Breast epithelium (tissue), 4 donors: ENCODE measurements at places on chromosomes 6 and 20. TPM values are rescaled to one million over a fixed set of nuclear protein-coding genes. Genes with fewer than 3 reads are reported as not detected.
A peak's percentile ranks its signal among the peaks of the same experiment; 100 is the strongest.

DNA sequence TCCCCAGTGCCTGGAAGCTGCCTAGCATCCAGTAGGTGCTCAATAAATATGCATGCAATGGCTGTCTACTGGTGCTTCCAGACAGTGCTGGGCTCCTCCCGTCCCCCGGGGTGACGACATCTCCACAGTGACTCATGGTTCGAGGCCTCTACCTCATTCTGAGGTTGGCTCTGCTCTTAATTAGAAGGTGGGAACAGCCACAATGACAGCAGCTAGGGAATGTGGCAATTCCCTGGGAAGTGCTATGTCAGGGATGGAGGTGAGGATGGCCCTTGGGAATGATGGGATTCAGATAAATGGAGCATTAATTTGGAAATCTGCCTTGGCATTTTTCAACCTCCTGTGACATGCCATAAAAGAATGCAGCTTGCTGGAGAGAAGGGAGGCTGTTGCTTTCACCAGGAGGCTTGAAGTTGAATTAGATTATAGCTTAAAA is 43.5 kb upstream of the NFATC2 start:
- H3K36me3 ChIP-seq = no peaks in the 10 kb centered on the region
- no peak for DNase-seq
- H3K4me1 ChIP-seq = no peaks in the 10 kb centered on the region
- no peak overlapping the region for H3K27ac ChIP-seq
- H3K4me3 ChIP-seq = no peak overlapping the region

GRCh38 chr6:135655055-135655454 is 157.5 kb upstream of the AHI1 start:
- H3K27me3 ChIP-seq = no peaks in the 10 kb centered on the region
- no peak for DNase-seq
- no peak overlapping the region for H3K4me3 ChIP-seq
- H3K4me1 ChIP-seq = no peaks in the 10 kb centered on the region
- H3K27ac ChIP-seq = no peak overlapping the region
- H3K36me3 ChIP-seq = no peaks in the 10 kb centered on the region

DNA sequence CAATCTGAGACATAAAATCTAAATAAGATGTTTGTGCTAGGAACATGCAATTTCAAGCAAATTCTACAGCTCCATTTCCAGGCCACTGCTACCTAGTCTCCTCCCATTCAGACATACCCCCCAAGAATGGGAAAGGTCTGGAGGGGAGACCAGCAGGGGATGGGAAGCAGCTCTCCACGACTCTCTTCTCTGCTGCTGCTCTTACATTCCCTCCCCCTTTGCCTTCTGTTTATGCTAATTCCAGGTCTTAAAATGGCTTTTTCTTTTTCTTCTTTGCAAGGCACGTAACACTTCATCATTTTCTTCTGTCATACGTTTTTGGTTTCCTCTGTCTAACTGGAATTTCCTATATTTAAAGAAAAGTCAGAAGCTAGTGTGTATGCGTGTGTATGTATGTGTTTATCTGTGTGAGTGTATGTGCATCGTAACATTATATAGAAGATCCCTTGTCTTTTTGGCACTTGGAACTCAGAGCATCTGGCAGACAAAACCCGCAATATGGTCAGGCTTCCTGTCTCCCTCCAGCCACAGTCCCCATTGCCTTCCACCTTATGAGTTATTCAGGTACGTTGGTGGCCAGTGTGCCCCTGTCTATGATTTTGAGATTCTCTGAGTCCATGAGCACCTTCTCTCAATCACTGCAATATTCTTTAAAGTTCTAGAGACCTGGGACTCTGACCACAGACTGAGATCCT is 493.7 kb downstream of the BTBD3 start:
- no peak overlapping the region for H3K27ac ChIP-seq
- H3K27me3 ChIP-seq = no peaks in the 10 kb centered on the region
- H3K4me1 ChIP-seq = no peaks in the 10 kb centered on the region
- DNase-seq = no peak
- H3K4me3 ChIP-seq = no peak overlapping the region

- no peaks in the 10 kb centered on the region for H3K27me3 ChIP-seq
- peak overlapping the region; percentile 66 for H3K4me3 ChIP-seq
- DNase-seq = no peak
Measured at GRCh38 chr6:144007478-144008119, 460 bp downstream of the PLAGL1 start.

The CTNNBL1 gene
- total RNA-seq = 37.0 TPM

GRCh38 chr6:86537292-86537861 is 400.0 kb upstream of the HTR1E start:
- no peak overlapping the region for H3K27ac ChIP-seq
- H3K4me1 ChIP-seq = no peaks in the 10 kb centered on the region
- H3K27me3 ChIP-seq = no peaks in the 10 kb centered on the region

DNA sequence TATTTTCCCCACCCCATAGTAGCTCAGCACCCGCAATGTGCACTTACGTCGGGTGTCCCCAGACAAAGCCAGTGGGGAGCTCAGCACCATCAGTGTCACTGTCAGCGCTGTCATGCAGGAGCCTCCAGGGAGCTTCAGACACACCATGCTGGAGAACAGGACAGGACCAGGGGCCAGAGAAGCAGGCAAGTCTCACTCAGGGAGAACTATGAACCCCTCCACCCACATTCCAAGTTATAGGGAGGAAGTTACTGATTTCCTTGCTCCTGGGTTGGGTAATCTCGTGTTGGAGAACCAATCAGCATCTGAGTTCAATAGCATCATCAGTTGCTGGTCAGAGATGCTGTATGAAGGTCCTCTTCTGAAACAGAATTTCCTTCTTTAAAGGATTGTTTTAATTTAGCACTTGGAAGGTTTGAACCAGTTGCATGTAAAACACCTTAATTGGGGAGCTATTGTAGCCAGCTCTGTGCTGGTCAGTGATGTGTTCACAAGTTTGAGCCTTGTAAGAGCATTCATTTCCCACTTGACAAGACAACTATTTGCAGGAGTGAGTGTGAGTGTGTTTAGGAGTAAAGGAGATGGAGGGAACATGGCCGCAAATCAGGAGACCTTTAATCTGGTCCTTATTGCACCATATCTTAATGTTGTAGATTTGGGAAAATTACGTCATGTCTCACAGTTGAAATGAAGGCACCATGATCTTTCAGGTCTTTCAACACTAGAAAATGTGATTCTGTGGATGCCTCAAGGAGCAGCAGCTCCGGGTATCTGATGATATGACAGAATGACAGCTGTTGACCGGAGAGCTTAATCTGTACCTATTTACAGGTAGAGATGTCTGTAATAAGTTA is at the start of gene HLA-DRB1:
HLA-DRB1 (minus strand) TSS at position 253 of the 854 bp plus-strand sequence; CDS start at position 147, 106 bp downstream.
- H3K27me3 ChIP-seq = no peaks in the 10 kb centered on the region
- no peak within 1 kb of the TSS for H3K4me3 ChIP-seq
- H3K27ac ChIP-seq = no peak within 1 kb of the TSS
- H3K36me3 ChIP-seq = no peaks in the 10 kb centered on the region
- no peak for DNase-seq

The PPP1R16B gene
- total RNA-seq = 8.2 TPM

The POLR3F gene
- total RNA-seq = 6.9 TPM

The MUC21 gene
- total RNA-seq = not detected

The HLA-DQB1 gene
- total RNA-seq = 1.3 TPM

DNA sequence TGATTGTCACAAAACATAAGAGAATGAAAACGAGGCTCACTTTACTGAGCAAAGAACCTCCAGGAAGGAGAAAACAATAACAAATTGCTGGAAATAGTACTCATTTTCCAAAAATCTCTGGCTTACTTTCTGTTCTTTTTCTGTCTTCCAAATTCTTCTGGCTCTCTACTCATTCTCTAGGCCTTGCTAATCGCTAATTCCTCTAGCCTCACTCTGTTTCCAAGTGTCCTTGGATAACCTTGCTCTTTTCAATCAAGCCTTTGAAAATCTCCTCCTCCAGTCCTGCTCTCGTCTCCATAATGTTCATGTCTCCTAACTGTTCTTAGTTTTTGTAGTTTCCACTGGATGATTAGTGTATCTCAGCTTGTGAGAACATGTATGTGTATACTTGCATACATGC is 96.2 kb upstream of the MAP7 start:
- no peak for DNase-seq
- H3K36me3 ChIP-seq = no peaks in the 10 kb centered on the region
- H3K4me3 ChIP-seq = no peak overlapping the region
- H3K27me3 ChIP-seq = no peaks in the 10 kb centered on the region
- H3K27ac ChIP-seq = no peak overlapping the region

DNA sequence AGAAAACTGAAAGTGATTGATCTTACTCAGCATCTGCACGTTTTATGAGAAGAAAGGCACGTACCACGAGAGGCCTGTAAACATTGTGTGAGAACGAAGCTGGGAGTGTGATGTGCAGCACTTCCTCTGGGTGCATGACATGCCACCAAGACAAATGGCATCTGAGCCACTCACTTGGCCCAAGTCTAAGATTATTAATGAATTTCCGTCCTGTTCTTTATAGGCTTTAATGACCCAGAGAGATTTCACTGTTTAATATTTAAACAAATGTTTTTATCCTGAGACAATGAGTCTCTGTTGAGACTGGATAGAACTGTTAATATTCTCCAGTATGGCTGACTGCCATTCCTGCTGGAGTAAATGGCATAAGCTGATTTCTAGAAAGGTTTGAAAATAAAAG is 172.6 kb upstream of the PHACTR1 start:
- DNase-seq = no peak
- peak overlapping the region; percentile 9 for H3K27ac ChIP-seq
- H3K4me1 ChIP-seq = no peaks in the 10 kb centered on the region
- H3K27me3 ChIP-seq = no peaks in the 10 kb centered on the region

The TFAP2C gene
- 24.9 TPM for total RNA-seq

The CASS4 gene
- total RNA-seq = 3.4 TPM

DNA sequence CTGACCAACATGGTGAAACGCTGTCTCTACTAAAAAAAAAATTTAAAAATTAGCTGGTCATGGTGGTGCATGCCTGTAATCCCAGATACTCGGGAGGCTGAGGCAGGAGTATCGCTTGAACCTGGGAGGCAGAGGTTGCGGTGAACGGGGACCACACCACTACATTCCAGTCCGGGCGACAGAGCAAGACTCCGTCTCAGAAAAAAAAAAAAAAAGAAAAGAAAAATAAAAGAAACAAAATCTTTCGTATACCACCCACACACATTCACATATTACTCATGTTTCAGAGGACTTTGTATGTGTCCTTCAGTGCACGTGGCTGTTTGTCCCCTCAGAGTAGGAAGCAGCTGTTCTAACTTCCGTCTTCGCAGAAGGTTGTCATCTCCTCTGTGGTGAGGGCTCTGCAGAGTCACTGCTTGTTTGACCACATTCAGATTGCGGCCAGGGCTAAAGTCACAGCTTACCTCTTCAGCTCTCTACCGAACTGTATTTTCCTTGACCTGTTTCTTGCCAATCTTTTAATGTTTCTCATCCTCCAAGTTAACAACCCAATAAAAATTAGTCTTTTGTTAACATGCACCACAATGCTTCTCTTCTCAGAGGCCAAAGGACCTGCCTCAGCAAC is 36.6 kb upstream of the HIVEP1 start:
- DNase-seq = no peak
- H3K4me1 ChIP-seq = no peaks in the 10 kb centered on the region
- no peaks in the 10 kb centered on the region for H3K36me3 ChIP-seq
- no peak overlapping the region for H3K4me3 ChIP-seq

DNA sequence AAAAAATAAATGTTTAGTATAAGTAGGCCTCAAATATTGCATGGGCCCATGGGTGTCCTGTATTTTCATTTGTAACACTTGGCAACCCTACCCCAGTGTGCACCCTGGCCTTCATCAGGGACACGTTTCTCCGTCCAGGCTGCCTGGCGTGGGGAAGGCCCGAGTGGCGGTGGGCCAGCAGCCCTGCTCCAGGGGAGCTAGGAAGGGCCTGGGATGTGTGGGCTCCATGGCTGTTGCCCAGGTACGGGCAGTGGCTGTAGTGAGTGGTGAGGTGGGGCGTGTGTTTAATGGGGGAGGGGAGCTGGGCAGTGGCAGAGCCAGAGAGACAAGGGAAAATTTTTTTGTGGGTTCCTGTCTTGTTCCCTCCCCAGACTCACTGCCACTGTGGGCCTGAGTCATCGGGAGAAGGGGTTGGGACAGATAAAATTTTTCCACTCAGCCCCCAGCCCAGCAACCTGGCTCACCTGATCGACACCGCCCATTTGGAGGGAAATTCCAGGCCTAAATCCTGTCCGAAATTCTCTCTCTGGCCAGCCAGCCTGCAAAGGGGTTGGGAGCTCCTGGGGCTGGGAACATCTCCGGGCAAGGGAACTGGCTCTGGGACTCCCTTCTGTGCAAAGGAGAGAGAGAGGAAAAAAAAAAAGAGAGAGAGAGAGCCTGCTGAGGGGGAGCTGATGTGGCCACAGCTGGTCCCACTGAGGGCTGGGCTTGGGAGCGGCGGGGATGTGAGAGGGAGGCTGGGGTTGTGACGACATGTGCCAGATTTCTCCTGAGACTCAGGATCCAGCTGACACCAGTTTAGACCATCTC is 32.5 kb upstream of the VEGFA start:
- no peaks in the 10 kb centered on the region for H3K36me3 ChIP-seq
- H3K27me3 ChIP-seq = no peaks in the 10 kb centered on the region
- H3K4me1 ChIP-seq = no peaks in the 10 kb centered on the region
- no peak overlapping the region for H3K27ac ChIP-seq
- no peak for DNase-seq
